ENCODE measurements at places on chromosomes 2 and 18.

DNA sequence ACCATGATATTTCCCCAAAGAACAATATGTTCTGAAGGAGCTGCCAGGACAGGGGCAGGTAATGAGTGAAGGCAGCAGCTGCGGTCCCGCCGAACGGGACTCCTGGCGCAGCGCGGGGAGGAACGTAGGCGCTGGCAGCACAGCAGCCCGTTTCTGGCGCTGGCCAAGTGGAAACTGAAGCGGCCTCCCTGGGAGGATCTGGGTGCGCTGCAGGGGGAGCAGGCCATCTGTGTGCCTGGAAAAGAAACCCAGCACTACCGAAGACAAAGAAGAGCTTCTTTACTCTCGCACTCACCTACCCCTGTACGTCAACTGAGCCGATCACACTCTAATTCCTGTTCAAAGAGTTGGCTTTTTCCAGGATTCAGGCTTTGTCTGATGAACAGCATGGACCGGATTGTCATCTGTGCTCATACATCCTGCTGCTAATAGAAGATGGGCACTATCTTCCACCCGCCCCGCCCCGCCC lies 11.8 kb downstream of the G6PC2 start:
- peak; percentile 26 for DNase-seq

GRCh38 chr2:45009303-45009927 lies at the start of gene SIX2:
SIX2 (minus strand) TSS chr2:45009452; CDS start chr2:45009110, 342 bp downstream.
- DNase-seq, result peak; percentile 93

- DNase-seq, result no peak
These were observed 55.0 kb upstream of the SPRED2 start for GRCh38 chr2:65487404-65487803.

- no peak for DNase-seq
These were observed 66.3 kb downstream of the TANC1 start for GRCh38 chr2:159034713-159035112.

GRCh38 chr2:42129487-42129852 lies 39.7 kb upstream of the EML4 start:
- no peak for DNase-seq

DNA sequence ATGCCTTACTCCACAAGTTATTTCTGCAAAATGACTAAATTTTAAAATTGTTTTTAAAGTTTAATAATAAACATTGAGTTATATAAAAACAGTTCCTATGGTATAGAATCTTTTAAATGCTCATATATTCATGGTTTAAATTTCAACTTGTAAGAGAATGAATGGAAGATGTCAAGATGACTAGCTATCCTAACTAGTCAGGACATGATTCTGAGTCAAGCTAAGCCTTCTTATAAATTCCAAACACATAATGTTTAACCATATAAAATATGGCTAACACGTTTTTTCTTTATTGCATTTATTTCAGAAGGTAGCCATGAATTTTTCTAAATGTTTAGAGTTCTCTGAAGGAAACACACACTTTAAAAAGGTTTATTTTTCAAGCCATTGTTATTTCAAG lies 320.4 kb downstream of the CBLN2 start:
- DNase-seq, result no peak

- DNase-seq, result no peak
These were observed 113.7 kb downstream of the C2orf74 start for GRCh38 chr2:61275575-61276184.

DNA sequence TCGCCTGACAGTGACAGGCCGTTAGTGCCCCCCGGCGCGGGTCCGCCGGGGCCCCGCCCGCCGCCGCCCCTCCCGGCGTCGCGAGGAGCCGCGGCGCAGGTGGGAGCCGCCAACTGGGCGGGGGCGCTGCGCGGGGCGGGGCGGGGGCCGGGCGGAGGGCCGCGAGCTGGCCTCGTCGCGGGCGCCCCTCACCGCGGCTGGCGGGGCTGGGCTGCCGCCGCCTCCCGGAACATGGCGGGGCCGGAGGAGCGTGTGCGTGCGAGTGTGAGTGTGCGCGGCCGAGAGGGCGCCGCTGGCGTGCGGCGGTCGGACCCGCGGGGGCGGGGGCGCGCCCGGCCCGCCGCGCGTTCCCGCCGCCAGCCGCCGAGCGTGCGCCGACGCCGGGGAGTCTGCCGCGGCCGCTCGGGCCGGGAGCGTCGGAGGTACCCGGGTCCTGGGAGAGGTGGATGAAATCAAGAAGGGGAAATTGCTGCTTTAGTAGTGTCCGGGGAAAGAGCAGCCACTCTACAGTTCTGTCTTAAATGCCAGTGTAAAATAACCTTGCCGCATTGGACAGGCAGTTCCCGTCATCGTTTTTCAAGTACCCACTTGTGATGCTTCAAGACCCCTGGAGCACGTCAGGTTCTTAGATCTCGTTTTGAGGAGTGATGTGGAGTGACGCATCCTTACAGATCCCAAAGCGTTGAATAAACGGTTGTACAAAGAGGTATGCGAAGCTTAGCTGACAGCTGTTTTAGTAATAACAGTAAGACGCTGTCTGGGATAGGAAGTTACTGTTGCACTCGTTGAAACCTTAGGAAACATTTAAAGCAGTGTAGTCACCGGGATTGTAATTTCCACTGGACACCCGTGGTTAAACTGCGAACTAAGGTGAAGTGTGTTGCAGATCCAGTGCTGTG lies 836 bp downstream of the ANKRD12 start:
- peak; percentile 70 for DNase-seq

GRCh38 chr2:173747035-173747434 lies 218.1 kb downstream of the SP3 start:
- no peak for DNase-seq

- DNase-seq, result no peak
These were observed 76.2 kb downstream of the MOGAT1 start for GRCh38 chr2:222747526-222748160.

DNA sequence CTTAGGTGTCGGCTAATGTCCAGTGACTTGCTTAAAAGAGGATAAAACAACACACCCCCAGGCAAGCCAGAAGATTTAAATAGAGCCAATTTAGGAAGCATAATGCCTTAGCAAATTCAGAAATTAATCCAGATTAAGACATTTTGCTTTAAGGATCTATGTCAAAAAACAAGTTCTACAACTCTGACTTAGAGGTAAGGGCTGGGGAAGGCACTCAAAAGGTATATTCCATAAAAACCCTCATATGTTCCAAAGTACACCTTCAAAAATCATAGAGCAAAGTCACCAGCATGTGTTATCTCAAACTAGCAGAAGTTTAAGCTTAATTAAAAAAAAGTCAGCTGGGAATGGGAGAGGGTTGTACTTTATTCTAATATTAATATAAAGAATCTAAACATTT lies 206.4 kb downstream of the NOL4 start:
- DNase-seq, result no peak

- DNase-seq, result no peak
These were observed 34.2 kb downstream of the ALS2 start for GRCh38 chr2:201746551-201746950.

DNA sequence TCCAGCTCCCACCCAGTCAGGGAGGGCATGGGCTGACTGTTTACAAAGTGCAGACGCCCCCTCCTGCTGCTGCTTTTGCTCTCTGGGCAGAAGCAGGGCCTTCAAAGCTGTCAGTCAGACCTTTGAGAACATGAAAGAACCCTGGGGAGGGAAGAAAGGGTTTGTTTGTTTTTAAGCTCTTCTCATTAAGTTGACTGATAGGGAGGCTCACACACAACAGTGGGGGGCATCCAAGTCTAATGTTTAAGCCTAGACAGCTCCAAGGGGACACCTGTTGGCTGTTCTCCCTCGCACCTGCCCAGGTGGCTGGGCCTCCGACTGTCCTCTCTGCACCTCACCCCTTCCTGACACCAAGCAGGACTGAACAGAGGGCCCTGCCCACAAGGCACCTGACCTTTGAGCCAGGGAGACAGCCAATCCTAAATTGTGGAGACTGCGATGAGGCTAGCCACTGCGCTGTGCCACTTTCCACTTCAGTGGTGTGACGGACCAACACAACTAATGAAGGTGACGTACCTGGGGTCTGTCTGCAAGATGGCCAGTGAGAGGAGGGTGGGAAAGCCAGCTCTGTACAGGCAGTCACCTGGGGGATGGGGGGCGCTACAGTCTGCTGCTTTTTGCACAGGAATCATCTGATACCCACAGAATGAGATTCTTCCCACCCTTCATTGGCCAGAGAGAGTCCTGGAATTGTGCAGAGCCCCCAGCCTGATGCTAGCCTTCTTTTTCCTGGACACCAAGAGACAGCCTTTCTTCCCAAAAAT lies 16.3 kb downstream of the ST6GAL2 start:
- no peak for DNase-seq

GRCh38 chr2:160209516-160209856 lies 9.4 kb upstream of the ITGB6 start:
- DNase-seq, result no peak

GRCh38 chr2:178110681-178111080 lies 1.6 kb upstream of the RBM45 start:
- no peak for DNase-seq

DNA sequence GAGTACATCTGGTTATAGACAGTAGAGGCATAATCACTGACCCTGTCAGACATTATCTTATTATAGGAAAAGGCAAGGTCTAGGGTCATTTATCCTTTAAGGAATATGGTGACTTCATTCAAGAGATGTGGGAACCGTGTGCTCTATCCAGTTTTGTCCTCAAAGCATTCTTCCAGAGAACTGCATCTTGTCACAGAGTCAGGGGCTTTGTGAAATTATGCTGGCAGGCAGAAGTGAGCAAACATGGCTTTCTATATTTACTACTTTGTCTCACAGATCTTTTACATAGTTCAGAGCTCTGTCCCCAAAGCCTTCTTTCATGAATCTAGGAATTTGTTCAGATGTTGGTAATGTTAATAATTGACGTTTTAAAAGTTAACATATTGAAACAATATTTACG lies 177.4 kb downstream of the ASXL3 start:
- DNase-seq, result no peak

DNA sequence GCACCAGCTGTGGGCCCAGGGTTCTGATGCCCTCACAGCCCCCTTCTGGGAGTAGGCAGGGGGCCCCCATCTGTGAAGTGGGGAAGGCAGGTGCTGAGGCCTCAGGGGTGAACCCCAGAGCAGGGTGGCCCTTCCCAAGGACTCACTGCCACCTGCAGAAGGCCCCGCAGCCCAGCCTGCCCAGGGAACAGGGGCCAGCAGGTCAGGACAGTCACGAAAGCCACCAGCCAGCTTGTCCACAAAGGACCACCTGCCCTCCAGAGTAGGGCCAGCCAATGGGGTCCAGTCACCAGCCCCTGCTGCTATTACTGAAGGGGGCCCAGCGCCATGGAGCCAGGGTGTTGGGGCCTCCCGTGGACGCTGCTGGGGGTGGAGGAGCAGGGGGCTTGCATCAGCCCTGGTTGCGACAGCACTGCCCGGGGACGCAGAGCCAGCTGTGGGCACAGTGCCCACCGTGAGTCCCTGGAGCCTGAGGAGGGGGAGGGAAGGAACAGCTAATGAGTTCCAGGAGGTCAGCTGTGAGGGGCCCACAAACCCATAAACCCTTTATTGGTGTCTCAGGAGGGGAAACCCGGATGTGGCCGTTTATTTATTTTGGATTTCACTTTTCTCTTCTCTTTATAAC lies 11.5 kb upstream of the SNED1 start:
- peak; percentile 7 for DNase-seq

- no peak for DNase-seq
These were observed 15.6 kb upstream of the PPP1CB start for GRCh38 chr2:28736034-28736433.

DNA sequence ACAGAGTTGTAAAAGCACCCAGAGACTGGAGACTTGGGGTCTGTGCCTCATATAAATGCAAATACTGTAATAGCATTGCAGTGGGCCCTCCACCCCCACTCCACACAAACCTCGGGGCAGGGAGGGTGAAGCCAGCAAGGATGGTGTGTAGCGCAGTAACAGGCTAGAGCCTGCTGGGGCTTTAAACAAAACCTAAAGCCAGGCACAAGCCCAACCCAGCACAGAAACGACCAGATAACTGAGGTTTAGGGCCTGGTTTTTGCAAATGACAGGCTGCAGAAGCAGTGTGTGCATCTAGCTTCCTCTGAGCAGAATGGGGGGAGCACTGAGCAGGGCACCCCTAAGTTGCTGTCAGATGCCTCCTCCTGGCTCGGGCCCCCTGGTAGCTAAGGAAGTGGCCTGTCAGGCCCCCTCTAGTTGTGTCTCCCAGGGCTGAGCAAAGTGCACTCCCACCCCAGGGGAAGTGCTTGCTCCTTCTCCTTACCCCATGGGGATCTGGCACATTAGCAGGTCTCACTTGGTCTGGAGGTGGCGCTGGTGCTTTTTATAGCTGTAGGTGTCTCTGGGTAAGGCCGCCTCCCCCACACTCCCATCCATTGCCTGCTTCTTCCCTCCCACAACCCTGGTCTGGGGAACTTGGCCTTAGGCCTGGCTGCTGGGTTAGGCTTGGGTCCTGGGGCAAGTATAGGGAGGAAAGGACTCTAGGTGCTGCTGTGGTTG lies 135.1 kb downstream of the CELF4 start:
- no peak for DNase-seq

GRCh38 chr2:234450431-234451124 lies 46.3 kb downstream of the ARL4C start:
- DNase-seq, result no peak

GRCh38 chr2:1973636-1974035 lies 229.3 kb upstream of the PXDN start:
- no peak for DNase-seq

- DNase-seq, result no peak
These were observed 17.6 kb downstream of the RAMP1 start for GRCh38 chr2:237876951-237877491.

DNA sequence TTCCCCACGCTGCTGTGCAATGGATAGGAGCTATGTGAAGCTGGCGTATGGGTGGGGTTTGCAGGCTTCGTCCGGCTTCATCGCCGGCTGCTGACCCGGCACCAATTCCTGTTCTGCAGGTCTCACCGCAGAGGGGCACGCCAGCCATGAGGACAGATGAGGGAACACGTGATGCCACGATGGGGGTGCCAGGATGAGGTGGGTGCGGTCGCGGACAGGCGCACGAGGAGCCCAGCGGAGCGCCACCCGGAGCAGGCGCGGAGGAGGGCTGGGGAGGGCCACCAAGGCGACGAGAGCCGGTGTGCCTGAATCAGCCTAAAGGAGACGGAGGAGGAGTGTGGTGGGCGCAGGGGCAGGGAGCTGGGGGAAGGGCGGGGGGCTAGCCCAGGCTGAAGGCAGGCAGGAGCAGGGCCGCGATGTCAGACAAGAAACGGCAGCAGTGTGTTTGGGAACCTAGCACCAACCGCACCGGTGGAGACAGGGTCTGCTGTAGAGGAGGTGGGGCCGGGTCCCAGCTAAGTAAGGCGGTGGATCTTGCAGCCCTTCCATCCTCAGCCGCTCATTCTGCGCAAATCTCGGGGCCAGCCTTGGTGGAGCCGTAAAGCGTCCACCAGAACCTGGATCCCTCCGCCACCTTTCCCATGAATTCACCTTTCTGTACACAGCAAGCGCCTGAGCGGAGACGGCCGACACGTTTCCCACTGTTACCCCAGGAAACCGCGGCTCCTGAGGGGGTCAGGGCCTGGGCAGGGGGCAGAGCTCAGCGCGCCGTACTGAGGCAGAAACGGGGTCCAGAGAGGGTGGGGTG lies 17.0 kb upstream of the CD8A start:
- peak; percentile 60 for DNase-seq

- no peak for DNase-seq
These were observed 292.5 kb upstream of the HDAC4 start for GRCh38 chr2:239693330-239693729.

- DNase-seq, result no peak
These were observed 43.2 kb upstream of the MRPL33 start for GRCh38 chr2:27728081-27728858.

Data from nephron progenitor cell (in vitro differentiated cells).